Memory B cell (primary cell): ENCODE measurements at places on chromosomes 3 and 15.

GRCh38 chr15:94692710-94693109 is 461.3 kb downstream of the MCTP2 start:
- no peak for DNase-seq

DNA sequence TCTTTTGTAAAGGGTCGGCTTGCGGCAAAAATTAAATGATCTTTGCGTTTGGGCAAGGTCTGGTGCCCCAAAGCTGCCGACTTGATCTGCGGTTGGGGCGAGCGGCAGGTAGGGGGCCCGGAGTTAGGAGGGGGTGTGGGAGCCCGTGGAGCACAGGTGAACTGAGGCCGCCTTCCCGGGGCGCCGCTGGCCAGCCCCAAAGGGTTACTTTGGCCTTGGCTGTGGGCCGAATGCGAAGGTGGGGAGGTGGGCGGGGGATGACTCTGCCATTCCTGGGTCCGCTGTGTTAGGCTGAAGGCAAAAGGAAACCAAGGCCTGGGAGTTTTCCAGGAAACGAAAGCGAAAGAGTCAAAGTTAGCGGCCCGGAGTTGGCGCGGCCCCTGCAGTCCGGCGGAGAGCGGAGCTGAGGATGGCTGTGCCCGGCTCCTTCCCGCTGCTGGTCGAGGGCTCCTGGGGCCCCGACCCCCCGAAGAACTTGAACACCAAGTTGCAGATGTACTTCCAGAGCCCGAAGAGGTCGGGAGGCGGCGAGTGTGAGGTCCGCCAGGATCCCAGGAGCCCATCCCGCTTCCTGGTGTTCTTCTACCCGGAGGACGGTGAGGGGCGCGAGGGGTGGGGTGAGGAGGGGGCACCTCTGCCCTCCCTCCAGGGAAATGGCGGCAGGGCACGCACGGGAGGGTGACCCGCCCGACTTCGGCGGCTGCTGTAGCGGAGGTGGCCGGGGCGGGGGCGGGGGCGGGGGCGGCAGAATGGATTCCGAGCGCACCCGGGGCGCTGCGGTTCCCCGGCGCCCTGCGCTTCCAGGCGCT is at the start of gene PARP14:
Gene PARP14 (plus strand): TSS at position 365 of the 809 bp plus-strand sequence. CDS start 45 bp downstream, at position 410.
- DNase-seq: peak; percentile 68

DNA sequence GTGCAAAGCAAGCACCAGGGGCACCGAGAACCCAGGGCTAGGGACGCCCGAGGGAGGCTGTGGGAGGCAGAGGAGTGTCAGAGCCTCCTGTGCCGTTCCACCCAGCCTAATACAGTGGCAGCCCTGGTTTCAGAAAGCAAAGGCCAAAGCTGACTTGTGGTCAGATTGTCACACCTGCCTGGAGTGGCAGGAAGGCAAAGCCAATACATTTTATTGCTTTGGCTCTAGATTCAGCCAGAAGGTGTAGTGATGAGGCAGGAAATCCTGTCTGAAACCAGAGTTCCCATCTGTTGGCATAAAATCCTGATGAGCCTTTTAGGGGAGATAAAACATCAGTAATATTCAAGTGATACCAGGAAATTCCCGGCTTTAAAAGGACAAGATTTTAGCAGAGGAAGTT is 168.3 kb downstream of the SLCO3A1 start:
- DNase-seq: no peak

GRCh38 chr15:39852250-39852649 is 67.8 kb downstream of the GPR176 start:
- DNase-seq: no peak

- DNase-seq: no peak
Observed at GRCh38 chr3:148439254-148439822, 258.4 kb upstream of the AGTR1 start.

DNA sequence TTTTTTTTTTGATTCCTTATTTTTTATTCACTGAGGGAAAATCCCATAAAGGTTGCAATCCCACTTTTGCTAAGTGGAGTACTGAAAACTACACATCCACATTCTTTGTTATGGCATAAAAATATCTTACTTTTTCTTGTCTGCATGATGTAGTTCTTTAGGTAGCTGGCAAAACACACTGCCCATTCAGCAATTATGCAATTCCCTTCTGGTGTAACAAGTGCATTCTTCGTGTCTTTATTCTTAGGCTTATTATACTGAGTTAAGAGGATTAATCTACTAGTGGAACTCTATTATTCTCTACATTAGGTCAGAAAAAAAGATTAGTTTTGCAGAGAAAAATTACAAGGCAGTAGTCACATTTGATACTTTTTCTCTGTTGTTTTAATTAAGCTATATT is 403.8 kb upstream of the GBE1 start:
- DNase-seq: no peak

DNA sequence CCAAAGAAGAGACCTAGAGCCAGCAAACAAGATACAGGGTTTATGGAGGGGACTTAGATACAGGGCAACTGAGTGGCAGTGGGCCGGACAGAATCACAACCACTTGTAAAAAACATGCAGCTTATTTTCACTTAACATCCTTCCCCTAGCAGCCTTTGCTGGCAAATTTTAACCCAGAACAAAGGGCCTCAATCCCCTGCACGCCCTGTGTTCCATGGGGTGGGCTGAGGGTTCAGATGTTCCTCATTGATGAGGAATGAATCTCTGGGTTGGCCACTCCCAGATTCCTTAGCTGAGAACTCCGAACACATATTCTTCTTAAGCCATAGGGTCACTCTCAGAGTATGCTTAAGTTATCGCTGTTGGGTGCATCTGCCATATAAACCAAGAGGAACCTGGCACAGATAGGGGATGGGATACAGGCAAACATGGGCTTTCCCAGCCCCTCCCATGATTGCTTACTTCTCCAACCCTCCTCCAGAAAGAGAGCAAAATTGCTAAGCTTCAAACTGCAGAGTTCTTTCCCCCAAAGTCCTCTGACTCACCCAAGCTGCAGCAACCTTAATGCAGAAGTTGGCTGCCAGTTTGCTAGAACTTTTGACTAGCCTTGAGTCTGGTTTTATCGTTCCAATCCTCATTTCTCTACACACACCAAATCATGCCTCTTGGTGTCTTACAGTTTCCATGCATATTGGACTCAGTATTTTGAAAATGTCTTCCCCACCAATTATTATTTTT is 146.9 kb downstream of the CD47 start:
- no peak for DNase-seq

- no peak for DNase-seq
Observed at GRCh38 chr3:5485427-5485826, 297.9 kb downstream of the EDEM1 start.

DNA sequence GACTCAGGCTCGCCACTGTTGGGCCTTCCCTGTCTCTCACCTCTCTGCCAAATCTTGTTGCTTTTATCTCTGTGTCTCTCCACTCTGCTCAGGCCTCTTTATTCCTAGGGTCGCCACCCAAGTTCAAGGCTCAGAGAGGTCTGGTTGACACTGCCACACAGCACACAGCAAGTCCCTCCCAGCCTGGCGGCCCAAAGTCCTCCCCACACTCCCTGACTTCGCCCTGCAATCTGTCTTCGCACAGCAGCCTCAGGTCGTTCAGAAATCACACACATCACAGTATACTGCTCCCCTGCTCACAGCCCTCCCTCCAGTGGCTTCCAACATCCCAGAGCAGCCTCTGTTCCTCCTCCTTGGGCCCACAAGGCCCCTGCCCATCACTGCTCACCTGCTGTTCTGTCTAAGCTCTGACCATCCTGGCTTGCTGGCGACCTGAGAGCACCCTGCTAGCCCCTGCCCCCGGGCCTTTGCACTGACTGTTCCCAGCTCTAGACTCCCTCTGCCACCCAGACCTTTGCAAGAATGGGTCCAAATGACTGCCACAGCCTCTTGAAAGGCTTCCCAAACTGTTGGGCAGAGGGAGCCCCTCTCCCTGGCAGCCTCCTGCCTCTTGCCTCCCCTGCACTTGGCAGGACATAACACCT is 48.4 kb downstream of the MGLL start:
- no peak for DNase-seq

GRCh38 chr15:67296188-67296587 is 41.6 kb downstream of the IQCH start:
- no peak for DNase-seq

- no peak for DNase-seq
Observed at GRCh38 chr3:108564564-108564963, 24.7 kb downstream of the CIP2A start.

- DNase-seq: no peak
Observed at GRCh38 chr3:193842832-193843473, 249.9 kb downstream of the OPA1 start.

- no peak for DNase-seq
Observed at GRCh38 chr3:43709022-43709421, 18.3 kb downstream of the ABHD5 start.

DNA sequence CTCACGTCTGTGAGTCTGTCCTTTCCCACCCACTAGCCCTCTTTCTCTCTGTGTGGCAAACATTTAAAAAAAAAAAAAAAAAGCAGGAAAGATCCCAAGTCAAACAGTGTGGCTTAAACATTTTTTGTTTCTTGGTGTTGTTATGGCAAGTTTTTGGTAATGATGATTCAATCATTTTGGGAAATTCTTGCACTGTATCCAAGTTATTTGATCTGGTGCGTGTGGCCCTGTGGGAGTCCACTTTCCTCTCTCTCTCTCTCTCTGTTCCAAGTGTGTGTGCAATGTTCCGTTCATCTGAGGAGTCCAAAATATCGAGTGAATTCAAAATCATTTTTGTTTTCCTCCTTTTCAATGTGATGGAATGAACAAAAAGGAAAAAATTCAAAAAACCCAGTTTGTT is 97.7 kb downstream of the GAP43 start:
- no peak for DNase-seq

GRCh38 chr3:79005084-79005483 is 762.7 kb downstream of the ROBO1 start:
- no peak for DNase-seq

DNA sequence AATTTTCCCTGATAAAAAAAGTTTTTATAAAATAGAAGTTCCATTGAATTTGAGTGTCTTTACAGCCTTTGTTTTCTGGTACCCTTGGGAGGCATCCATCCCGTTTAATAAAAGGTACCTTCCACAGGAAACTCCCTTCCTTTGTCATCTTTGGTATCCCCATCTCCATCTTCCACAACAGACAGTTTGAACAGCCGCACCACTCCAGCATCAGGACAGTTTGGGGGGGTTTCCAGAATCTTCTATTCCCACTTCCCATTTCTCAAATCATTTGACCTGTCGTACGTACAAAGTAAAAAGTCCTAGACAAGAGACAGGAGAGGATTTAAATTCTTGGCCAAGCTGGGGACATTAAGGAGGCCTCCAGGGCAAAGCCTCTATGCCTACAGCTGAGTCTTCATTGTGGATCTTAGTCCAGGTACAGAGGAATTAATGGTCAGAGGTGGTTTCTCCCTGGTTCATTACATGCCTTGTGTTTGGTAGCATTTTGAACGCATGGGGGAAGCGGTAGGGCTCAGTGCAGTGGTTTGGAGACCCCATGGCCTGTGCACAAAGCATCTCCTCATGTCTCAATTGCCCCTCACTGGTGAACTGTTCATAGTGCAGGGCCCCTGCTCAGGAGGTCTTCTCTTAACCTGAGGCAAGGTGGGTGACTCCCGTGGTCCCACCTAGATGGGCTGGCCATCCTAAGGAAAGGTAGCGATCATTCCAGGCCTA is 19.4 kb upstream of the BCL2A1 start:
- no peak for DNase-seq

- DNase-seq: no peak
Observed at GRCh38 chr3:126459111-126459762, 16.5 kb downstream of the ZXDC start.

DNA sequence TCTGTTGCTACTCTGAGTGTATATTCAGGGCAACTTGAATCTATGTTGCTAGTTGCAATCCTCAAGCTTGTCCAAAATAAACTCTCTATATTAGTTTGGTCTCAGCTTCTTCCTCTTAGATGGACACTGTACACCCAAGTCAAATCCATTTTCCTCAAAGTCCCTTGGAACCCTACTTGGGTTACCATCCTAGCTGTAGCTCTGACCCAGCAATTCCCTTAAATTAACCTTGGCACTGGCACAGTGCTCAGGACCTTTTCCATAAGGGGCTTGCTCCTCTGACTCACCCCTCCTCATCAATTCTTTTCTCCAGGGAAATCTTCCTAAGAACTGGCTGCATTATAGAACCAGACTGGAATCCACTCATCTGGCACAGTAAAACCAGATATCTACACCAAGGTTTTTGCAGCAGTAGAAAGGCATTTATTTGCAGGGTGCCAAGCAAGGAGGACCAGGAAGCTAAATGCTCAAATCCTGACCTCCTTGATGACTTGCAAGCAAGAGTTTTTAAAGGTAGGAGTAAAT is 44.9 kb upstream of the B3GALNT1 start:
- DNase-seq: no peak

DNA sequence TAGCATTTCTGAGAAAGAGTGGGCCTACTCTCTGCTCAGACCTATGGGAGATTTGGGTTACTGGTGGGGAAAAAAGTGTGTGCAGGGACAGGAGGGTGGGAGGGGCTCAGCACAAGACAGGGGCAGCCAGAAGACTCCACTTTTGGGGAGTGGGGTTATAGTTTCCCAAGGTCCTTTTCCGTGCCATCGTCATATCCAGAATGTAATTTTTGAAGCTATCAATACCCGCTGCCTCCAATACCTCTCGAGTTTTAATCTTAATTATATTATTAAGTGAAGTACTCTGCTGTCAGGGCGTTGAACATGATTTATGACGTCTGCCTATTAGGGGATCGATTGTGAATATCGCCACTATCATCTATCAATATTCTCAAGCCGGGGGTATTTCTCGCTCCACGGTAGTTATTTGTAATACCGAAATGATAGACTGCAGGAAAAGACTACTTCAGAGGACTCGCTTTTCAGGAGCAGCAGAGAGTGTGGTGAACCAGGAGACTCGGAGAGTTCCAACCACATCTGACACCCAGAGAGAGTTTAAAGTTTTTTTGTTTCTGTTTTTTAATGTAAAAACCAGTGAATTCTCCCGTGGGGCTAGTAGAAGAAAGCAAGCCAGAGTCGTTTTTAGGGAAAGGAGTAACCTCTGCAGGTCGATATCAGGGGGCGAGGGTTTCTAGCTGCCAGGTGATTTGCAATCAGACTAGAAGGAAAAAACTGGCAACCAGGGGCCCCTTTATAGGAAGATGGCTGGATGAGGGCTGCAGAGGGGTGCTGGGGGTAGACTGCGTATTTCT is 20.6 kb downstream of the NR2F2 start:
- DNase-seq: no peak

DNA sequence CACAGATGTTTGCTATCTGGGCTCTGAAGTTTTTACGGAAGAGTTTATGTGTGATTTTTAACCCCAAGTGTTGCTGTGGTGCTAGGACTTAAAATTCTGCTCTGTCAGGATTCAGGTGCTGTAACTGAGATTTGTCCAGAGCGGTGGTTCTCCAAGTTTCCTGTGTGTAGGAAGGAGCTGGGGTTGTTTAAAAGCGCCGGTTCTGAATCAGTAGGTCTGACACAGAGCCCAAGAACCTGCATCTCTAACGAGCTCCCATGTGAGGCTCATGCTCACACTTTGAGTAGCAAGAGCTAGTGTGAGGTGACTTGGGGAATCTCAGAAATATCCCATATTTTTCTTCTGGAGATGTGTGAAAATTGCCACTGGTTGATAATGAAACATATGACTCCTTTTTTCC is 325.5 kb downstream of the SATB1 start:
- DNase-seq: no peak

DNA sequence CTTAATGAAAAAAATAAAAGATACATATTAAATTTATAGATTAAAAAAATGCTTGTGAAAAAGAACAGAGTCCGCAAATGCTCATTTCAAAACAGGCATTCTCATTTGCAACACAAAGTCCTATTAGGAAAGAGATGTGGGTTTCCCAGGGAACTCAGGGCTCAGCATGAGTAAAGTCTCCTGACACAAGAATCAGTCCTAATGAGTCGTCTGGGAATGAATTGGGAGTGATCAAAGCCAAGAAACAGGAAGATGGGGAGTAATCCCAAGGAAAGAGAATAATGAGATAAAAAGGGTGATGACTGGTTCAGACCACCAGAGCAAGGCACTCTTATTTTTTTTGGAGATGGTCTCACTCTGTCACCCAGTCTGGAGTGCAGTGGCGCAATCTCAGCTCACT is 443.7 kb downstream of the NR2F2 start:
- no peak for DNase-seq
